Stimulated activated CD4-positive, alpha-beta T cell treated with anti-CD3 and anti-CD28 coated beads, Interleukin-4, amount 100 ng/mL, for 4 hours (primary cell): ENCODE measurements at places on chromosomes 5 and 9.

GRCh38 chr5:33629999-33630398 is 189.2 kb downstream of the TARS1 start:
- DNase-seq: no peak

GRCh38 chr9:80775530-80775929 is 913.8 kb downstream of the TLE1 start:
- DNase-seq: no peak

DNA sequence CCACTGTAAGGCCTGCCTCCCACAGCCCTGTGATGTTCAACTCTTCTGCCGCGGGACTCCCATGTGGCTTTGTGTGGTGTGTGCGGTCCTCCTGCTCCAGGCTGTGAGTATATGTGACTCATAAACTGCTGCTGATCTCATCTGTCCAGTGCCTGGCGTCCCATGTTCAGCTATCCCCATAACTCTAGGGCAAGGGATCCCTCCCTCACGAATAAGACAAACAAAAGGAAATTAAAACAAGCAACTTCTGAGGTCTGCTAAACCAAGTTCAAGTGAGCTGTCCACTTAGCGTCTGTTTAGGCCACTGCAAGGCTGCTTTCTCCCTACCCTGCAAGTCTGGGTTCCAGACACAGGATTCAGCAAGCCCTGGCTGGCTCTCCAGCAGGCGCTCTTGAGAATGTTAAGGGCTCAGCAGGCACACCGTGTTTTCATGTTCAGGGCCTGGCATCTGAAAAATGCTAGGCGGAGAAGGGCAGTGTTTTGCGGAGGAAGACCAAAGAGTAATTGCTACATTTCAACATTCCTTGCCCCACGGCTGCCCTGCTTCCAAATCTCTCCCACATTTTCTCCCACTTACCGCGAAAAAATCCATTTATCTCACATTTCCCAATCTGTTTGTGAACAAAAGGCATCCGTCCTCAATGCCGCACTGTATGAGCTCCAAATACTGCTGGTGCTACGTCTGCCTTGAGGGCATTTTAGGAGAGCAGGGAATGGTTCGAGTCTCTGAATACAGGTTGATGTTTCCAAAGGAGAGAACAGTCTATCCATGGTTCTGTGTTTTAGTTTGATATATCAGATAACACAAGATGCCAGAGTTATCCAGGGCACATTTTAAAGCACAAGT is 280.2 kb downstream of the SEMA5A start:
- DNase-seq: no peak

DNA sequence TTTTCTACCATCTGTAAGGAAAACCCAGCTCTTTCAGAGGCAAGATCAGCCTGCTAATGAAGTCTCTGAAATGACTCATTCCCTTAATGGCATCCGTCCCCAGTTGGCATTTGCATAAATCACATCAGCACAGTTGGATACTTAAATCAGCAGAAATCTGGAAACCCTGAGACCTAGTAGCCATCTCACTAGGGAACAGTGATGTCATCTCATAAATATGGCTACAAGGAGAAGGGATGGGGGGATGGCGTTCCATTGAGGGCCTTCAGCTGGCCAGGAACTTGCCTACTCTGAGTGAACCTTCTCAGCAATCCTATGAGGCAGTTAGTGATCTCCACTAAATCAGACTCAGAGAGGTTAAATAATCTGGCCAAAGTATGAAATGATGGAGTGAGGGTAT is 81.8 kb downstream of the CMYA5 start:
- no peak for DNase-seq

GRCh38 chr5:93635991-93636390 is 53.0 kb downstream of the NR2F1 start:
- DNase-seq: no peak

GRCh38 chr5:14236757-14237156 is 93.6 kb downstream of the TRIO start:
- no peak for DNase-seq

DNA sequence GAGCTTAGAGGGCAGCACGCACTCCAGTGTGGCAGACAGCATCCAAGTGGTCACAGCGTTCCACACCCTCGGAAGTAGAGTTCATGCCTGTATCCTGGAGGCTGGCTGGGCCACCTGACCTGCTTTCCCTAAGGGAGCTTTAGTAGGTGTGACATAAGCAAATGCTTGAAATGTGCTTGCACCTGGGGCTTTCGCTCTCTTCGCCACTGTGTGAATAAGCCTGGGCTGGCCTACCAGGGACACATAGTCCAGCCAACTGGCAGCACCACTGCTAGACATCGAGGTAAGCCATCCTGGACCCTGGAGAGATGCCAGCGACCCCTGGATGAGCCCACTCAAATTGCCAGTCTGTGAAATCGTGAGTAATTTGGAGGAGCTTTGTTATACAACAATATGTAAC is 24.9 kb upstream of the IRX4 start:
- no peak for DNase-seq

DNA sequence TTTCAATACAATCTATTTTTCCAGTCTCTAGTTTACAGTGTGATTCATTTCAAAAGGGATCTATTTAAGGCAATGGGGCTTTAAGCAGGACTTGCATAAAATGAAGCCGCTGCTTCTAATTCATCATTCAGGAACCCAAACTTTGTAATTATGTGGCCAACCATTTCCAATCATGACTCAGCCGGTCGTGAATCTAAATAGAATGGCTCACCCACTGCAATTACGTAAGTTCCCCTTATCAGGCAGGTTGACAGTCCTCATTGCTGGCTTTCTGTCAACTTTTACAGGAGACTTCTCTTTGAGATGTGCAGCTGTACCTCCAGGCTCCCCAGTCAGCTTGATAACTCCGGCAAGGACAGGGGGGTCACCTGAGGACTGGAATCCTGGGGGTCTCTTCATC is 152.8 kb upstream of the DAP start:
- DNase-seq: no peak

DNA sequence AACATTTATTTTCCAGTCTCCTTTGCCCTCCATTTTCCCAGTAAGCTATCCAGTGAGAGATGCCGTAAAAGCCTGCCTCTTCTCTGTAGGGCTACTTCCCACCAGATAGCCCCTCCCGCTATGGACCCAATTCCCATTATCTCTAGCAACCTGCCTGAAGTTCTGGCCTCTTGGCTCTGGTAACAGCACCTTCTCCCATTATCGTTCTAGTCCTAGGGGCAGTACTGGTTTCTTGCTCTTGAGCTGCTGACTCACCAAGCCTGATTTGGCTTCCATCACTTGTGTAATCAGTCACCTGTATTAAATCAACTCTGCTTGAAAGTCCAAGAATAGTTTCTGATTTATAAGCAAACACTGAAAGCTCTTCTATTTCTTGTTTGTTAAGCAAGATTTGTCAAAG is 42.8 kb upstream of the PARP8 start:
- no peak for DNase-seq

GRCh38 chr9:109715344-109715743 is 64.7 kb upstream of the PALM2AKAP2 start:
- no peak for DNase-seq

GRCh38 chr5:137828664-137829063 is 39.0 kb upstream of the MYOT start:
- no peak for DNase-seq

DNA sequence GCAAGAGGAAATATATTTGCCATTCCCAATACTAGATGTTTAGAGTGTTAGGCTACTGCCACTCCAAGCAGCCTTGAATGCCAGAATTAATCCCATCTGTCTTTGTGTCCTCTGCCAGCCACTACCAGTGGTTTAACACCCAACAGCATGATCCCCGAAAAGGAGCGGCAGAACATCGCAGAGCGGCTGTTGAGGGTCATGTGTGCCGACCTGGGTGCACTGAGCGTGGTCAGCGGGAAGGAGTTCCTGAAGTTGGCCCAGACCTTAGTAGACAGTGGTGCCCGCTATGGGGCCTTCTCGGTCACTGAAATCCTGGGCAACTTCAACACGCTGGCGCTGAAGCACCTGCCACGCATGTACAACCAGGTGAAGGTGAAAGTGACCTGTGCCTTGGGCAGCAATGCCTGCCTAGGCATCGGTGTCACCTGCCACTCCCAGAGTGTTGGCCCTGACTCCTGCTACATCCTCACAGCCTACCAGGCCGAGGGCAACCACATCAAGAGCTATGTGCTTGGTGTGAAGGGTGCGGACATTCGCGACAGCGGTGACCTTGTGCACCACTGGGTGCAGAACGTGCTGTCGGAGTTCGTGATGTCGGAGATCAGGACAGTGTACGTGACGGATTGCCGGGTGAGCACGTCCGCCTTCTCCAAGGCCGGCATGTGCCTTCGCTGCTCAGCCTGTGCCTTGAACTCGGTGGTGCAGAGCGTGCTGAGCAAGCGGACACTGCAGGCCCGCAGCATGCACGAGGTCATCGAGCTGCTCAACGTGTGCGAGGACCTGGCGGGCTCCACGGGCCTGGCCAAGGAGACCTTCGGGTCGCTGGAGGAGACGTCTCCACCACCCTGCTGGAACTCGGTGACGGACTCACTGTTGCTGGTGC is 29.3 kb downstream of the AMBP start:
- DNase-seq: no peak

DNA sequence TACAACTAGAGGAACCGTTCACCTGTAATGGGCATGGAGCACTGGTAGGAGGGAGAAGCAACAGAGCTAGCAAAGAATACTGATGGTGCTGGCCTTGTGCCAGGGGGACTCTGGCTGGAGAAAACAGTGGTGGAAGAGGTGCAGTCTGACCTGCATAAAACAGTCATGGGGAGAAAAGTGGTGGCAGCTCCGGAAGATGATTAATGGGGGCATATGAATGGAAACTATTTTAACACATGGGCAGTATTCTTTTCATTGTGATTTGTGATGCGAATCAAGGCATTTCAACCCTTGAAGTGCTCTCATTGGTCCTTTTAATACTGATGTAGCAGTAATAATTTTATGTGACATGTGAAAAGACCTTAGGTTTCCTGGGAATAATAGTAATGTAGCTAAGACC is 219.6 kb downstream of the ADAMTS6 start:
- DNase-seq: no peak

- DNase-seq: no peak
Observed at GRCh38 chr5:40691894-40692293, 12.2 kb downstream of the PTGER4 start.

- no peak for DNase-seq
Observed at GRCh38 chr5:136740228-136740627, 374.9 kb upstream of the TRPC7 start.

- no peak for DNase-seq
Observed at GRCh38 chr9:131113655-131114054, 11.7 kb upstream of the NUP214 start.

DNA sequence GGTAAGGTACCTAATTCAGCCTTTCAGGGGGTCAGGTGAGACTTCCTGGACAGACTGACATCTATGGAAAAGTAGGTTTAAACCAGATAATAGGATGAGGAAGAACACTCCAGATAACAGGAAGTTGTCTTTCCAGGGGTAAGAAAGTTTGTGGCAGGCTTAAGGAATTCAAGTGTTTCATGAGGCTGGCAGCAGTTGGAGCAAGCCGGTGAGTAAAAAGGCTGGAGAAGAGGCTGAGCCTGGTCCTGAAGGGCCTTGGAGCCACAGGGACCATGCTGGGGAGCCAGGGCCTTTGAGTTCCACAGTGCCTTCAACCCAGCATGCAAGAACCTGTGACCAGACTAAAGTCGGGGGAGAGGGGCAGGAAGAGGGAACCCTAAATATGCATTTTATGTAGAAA is 353.4 kb downstream of the SPOCK1 start:
- DNase-seq: no peak

DNA sequence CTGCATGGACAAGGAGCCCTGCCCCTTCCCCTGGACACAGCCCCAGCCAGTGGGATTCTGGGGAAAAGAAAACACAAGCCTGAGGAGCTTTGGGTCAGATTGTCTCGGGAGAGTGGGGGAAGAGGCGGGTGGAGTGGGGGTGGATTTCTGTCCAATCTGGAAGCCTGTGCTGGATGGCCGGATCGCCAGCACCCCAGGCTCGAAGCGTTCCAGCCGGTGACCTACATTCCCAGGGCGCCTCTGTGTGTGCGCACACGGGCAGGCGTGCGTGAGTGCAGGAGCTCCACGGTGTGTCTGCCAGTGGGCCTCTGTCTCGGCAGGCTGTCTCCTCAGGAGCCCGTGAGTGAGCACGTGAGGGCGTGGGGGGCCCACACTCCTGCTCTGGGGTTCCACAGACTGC is 74.3 kb upstream of the DAB2IP start:
- no peak for DNase-seq

- DNase-seq: no peak
Observed at GRCh38 chr5:138138949-138139780, at the start of gene NME5. Gene NME5 (minus strand): TSS chr5:138139428. CDS start chr5:138138780, 648 bp downstream.

GRCh38 chr5:126043688-126044087 is 379.5 kb upstream of the GRAMD2B start:
- DNase-seq: no peak

DNA sequence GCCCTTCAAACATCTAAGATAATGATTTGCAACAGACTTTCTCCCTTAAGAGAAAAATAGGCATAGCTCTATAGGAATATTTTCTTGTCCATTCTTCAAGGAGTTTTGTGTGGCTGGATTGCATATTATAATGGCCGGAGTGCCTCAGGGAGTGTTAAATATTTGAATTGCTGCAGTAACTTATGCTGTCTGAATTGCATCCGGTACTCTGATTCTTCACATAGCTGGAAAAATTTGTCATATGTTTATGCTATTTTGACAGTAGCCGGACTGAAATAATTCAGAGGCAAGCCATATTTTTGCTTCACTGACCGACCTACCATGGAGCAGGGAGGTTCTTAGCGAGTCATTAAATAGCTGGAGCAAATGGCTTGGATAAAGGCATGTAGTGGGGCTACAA is 621.0 kb downstream of the ACTL7B start:
- no peak for DNase-seq

DNA sequence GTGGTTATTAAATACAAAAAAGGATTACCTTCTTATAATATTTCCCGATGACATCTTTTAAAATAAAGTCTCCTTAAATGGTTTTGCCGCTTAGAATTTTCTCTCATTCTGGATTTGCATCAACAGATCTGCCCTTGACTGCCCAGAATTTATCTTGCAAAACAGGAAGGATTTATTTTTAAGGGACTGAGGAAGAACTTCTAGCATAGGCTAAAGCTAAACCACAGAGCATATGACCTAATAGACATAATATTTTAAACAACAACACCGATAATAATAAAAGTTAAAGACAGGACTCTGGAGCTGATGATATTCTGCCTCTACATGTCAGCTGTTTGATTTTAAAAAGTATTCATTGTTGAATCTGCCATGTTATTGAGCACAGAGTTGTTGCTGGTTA is 145.3 kb upstream of the ADCY2 start:
- no peak for DNase-seq

DNA sequence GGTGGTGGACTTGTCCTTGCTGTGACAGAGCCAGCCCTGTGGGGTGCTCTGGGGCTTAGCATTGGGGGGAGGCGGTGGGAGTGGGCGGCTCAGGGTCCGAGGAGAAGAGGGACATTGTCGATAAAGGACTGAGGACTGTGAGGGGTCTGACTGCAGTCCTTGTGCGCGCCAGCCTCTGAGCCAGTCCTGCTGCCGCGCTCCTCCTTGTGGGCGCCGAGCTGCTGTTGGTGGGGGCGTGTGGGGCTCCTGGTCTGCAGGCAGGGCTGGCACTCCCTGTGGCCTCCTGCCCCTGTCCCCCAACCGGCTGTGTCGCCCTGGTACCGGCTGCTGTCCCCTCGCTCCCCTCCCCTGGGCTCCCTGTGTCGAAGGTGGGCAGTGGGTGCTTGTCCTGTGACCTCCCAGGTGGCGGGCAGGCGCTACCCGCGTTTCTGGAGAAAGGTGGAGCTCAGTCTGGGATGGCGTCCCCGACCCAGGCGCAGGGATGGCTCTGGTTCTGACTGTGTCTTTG is 6.9 kb downstream of the RNU6ATAC start:
- no peak for DNase-seq
